ENCODE measurements at places on chromosomes 6 and 20.

- DNase-seq = no peak
Measured at GRCh38 chr6:148700741-148701311, 46.0 kb upstream of the UST start.

DNA sequence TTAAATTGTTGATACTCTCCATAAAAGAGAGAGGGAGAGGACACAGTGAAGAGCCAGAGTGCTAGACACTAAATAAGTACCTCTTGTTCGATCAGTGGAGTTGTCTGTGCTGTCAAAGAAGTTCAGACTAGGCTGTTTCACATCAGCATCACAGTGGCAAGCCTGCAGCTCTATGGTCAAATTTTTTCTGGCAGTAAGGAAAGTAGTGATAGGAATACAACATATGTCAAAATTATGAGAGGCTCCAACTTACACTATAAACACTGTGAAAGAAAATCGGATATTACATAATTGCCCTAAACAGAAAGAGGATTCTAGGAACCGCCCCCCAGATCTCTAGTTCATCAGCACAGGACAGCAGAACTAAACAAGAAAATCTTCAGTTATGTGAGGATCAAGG lies 23.1 kb downstream of the DNAH8 start:
- no peak for DNase-seq

DNA sequence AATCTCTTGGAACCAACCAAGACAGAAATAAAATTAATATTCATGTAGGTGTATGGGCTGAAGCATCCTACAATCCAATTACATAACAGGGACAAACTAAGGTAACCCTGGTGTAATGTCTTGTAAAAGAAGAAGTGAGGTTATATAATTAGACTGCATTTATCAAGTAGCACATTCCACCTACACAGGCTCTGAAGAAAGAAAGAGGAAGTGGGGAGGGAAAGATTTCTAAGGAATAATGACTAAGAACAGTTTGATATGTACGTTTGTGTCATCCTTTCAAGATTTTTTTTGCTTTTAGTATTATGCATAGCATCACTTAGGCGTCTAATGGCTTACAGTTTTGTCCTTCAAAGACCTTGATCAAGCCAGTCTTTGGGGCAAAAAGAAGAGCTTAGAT lies 139.7 kb downstream of the PLCB1 start:
- DNase-seq = no peak

GRCh38 chr6:3277251-3277650 lies 18.5 kb downstream of the PSMG4 start:
- DNase-seq = no peak
